ENCODE measurements at places on chromosomes 5 and 9.

GRCh38 chr5:148790545-148791333 is 35.7 kb upstream of the ADRB2 start:
- no peak for DNase-seq

DNA sequence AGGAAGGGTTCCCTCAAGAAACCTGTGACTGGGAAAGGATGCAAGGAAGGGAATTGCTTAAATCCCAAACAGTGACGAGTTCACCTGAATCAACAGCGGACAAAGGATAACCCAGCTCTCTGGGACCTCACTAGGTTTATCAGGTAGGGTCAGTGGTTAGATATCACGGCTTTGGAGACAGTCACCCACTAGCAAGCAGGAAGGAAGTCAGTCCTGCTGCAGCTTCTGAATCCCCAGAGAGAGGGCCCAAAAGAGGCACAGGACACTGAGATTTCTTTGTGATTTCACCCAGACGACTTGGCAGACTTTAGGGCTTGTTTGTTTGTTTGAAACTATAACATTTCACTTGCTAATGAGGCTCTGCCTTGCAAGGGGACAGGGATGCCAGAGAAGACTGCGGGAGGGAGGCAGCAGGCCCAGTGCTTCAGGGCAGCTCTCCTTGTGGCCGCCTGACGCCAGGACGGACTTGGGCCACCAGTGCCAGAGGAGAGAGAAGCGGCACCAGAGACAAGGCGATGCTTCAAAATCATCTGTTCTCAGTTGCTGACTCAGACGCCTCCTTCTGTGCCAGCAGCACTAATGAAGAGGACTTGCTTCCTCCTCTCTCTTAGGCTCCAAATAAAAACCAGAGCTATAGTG is 275.6 kb upstream of the SLC30A5 start:
- no peak for DNase-seq

GRCh38 chr5:170147753-170148264 is 42.1 kb downstream of the FOXI1 start:
- DNase-seq: no peak

DNA sequence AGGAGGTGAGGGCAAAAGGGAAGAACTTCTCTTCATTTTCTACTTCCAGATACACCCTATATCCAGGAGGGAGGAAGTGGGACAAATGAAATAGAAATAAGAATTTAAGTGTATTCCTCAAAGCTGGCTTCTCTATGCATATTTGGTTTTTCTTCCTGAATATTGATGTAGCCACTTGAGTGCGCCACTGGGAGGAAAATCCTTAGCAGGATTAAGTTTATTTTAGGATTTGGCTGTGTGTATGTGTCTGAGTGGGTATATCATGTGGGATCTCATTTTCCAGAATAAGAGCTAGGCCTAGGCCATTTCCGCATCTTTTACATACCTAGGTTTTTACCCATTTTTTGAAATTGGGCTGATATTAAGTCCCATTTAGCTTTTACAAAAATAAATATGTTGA is 42.5 kb downstream of the MAP1B start:
- no peak for DNase-seq

- DNase-seq: no peak
Measured at GRCh38 chr5:177175336-177175735, 41.8 kb downstream of the NSD1 start.

- no peak for DNase-seq
Measured at GRCh38 chr5:116799401-116799800, 224.8 kb upstream of the SEMA6A start.

- DNase-seq: no peak
Measured at GRCh38 chr5:149409268-149409948, 30.3 kb upstream of the IL17B start.

- no peak for DNase-seq
Measured at GRCh38 chr9:121326130-121326838, 43.8 kb downstream of the STOM start.

GRCh38 chr5:14481349-14481748 is 100.2 kb upstream of the OTULINL start:
- no peak for DNase-seq

DNA sequence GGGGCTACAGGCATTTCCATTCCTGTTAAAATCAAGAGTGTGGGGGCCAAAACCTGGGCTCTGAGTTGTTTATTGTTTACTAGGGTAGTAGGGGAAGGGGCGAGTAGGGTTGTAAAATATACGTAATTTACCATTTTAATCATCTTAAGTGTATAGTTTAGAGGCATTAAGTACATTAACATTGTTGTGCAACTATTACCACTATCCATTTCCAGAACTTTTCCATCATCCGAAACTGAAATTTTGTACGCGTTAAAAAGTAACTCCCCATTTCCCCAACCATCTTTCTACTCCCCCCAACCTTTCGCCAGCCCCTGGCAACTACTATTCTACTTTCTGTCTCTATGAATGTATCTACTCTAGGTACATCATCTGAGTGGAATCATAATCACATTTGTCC is 3.6 kb upstream of the FOXD1 start:
- DNase-seq: no peak

- no peak for DNase-seq
Measured at GRCh38 chr9:126392662-126393371, 66.2 kb downstream of the MVB12B start.
